ENCODE measurements at places on chromosomes 2 and 18.

DNA sequence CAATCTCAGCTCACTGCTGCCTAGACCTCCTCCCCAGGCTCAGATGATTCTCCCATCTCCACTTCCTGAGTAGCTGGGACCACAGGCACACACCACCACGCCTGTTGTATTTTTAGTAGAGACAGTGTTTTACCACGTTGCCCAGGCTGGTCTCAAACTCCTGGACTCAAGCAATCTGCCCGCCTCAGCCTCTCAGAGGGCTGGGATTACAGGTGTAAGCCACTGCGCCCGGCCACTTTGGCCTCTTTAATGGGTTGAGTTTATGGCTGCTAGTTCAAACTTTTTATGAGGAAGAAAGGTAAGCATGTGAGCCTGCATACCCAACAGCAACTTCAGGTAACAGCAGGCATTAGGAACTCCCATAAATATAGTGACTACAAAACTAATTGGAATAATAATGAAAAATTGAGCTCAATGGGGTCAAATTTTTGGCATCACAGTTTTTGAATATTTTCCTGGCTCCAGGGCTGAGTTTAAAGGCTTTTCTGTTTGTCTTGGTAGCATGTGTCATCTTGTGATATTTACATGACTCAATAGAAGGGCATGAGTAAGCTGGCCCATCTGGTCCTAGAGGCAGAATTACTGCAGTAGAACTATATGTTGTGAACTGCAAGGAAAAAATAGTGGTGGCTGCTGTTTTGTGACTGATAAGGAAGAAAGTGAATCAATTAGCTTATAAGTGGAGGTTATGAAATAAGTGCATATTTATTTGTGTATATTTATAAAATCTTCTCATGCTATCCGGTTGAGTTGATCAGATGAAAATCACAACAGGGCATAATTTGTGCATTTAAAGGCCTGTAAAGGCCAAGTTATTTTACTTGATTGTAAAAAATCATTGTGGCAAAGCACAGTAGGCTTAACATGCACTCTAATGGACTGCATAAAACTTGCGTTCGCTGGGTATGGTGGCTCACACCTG is 24.8 kb downstream of the GALM start:
- no peak for DNase-seq

DNA sequence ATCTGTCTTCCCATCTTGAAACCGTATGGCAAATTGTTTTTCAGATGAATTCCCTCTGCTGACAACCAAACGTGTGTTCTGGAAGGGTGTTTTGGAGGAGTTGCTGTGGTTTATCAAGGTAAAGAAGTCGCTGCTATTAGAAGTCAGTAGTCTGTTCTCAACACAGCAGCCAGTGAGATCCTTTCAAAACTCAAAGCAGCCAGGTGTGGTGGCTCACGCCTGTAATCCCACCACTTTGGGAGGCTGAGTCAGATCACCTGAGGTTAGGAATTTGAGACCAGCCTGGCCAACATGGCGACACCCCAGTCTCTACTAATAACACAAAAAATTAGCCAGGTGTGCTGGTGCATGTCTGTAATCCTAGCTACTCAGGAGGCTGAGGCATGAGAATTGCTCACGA is 2.1 kb downstream of the TYMS start:
- no peak for DNase-seq

GRCh38 chr18:76866666-76867065 is 44.3 kb downstream of the ZNF236 start:
- no peak for DNase-seq

GRCh38 chr18:2610549-2610948 is 39.2 kb downstream of the NDC80 start:
- no peak for DNase-seq

GRCh38 chr2:215717501-215718381 is 281.9 kb upstream of the FN1 start:
- DNase-seq: no peak

DNA sequence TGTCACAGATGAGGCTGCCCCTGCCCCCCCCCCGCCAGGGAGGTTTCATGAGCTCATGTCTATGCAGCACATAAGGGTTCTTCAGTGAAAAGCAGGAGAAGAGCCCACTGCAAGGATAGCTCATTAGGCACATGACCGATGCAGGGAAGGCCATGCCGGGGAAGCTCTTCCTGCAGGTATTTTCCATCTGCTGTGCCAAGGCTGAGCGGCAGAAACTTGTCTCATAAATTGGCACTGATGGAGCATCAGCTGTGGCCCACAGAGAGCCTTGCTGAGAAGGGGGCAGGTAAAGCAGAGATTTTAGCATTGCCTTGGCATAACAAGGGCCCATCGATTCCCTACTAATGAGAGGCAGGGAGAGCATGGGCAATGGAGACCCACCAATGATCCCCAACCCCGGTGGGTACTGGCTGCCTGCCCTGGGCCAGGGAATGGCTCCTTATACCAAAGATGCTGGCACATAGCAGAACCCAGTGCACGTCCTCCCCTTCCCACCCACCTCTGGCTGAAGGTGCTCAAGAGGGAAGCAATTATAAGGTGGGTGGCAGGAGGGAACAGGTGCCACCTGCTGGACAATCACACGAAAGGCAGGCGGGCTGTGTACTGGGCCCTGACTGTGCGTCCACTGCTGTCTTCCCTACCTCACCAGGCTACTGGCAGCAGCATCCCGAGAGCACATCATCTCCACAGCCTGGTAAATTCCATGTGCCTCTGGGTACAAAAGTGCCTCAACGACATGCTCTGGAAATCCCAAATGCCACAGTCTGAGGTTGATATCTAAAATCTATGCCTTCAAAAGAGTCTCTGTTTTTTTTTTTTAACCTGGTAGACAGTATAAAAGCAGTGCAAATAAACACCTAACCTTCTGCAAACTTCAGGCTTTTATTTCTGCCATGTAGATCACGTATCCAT is 41.4 kb downstream of the STEAP3 start:
- DNase-seq: no peak

- DNase-seq: no peak
These were observed at the start of gene GPR55 for GRCh38 chr2:230924470-230925341. Gene GPR55 (minus strand): TSS chr2:230925242. CDS start chr2:230910962, 14,280 bp downstream.

- DNase-seq: no peak
These were observed 195.5 kb downstream of the BCL11A start for GRCh38 chr2:60357996-60358395.

- DNase-seq: no peak
These were observed 355.9 kb upstream of the HNRNPA3 start for GRCh38 chr2:176856683-176857082.

- DNase-seq: no peak
These were observed 44.0 kb downstream of the MYL12B start for GRCh38 chr18:3305933-3306332.

DNA sequence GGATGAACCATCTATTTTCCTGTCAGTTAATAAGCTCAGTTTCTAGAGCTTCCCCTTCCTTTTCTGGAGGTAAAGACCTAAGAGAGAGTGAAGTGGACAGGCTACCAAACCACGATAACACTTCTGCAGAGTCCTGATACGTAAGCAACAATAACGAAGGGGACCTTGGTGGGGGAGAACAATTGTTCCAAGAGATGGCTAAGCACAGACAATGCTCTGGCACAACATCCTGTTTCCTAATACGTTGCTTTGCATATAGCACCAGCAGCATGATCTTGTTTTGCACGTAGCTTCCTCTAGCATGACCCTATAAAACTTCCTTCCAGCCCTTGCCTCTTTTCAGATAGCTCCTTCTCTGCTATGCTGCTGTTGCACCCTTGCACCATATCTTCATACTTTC is 247.3 kb downstream of the RAD51AP2 start:
- no peak for DNase-seq

Measured in NCI-H1930 (cell line).